ENCODE measurements at places on chromosomes 2 and 18.

- no peak for DNase-seq
Measured at GRCh38 chr2:84776011-84776410, 104.9 kb downstream of the TRABD2A start.

- no peak for DNase-seq
Measured at GRCh38 chr2:28997237-28997846, 16.2 kb downstream of the TOGARAM2 start.

DNA sequence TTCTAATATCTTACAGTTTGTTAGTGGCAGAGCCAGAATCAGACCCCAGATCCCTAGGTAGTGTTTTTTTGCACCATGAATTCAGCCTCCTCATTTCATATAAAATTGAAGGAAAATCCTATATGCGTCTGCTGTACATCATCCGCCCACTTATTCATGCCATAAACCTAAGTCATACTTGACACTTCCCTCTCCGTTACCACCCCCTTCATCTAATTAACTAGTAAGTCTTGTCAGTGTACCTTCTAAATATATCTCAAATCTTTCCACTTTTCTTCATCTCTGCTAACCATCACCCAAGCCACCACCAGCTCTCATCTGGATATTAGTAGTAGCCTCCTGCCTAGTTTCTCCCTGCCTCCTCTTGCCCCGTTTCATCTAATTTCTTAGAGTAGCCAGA lies 248.7 kb upstream of the SIX3 start:
- DNase-seq: no peak

GRCh38 chr2:219041252-219041651 lies at the start of gene CFAP65:
Gene CFAP65 (minus strand): TSS chr2:219041516. CDS start chr2:219039048, 2,468 bp downstream.
- DNase-seq: peak; percentile 86

GRCh38 chr18:69528435-69528834 lies 127.7 kb downstream of the DOK6 start:
- DNase-seq: no peak

DNA sequence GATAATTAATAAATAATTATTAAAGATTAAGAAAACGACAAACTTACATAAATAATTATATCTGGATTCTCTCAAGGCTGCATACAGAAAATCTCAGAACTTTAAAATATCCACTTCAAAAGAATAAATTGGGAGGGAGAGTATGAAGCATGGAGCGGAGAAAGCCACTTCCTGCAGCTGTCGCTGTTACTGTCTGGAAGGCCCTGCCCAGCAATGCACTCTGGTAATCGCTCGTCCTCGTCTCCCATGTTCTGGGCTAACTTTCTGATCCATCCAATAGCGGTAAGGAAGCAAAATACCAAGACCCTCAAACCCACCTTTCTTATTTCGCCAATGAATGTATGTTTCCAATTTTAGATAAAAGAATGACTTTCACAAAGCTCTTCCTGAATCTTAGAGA lies 26.7 kb downstream of the CYRIA start:
- no peak for DNase-seq

- DNase-seq: no peak
Measured at GRCh38 chr18:78713726-78714125, 265.9 kb upstream of the SALL3 start.

GRCh38 chr2:129733041-129733440 lies 246.4 kb upstream of the RAB6C start:
- DNase-seq: no peak

GRCh38 chr2:96526101-96526591 lies 10.4 kb upstream of the ARID5A start:
- DNase-seq: no peak

DNA sequence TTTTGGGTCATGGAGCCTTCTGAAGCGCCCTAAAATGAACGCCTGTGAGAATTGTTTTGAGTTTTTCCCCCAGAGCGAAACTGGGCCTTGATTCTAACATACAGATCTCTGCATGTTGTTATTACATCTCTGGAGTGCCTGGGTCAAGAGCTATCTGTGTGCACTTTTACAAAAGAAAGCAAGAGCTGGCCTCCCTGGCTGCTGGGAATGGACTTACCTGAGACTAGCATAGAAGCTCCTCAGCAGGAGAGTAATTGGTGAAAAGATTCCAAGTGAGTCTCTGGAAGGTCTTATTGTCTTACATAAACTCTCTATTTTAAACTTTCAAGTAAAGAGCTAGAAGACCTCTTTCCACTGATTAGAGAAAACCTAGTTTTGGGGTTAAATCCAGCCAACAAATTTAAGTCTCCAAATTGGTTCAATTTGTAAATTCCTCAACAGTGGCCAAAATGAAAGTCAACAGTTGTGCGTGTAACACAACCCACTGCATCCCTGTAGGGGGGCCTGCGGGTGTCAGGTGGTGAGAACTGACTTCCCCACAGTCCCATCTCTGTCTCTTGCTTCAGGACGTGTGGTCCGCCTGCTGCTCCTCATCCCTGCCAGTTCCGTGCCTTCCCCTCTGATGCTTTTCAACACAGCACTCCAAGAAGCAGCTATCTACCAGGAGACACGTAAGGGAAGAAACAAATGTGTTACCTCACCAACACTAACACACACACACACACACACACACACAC lies 206.1 kb downstream of the SH3BP4 start:
- DNase-seq: peak; percentile 15

DNA sequence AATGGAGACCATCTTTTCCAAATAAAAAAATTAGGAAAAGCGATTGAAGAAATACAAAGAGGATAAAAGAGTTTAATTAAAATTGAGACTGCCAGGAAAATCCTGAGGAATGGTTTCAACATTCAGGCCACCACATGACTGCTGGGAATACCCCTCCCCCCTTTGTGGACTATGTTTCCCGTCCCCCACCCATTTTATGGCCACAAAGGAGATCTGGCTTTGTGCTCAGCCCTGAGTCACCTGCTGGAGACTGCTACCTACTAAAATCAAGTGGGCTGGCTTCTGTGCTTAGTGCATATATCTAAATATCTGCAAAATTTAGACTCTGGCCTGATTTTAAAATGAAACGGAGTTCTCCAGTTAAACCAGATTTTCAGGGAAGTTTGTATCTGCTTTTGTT lies 10.1 kb downstream of the RND3 start:
- no peak for DNase-seq

- no peak for DNase-seq
Measured at GRCh38 chr2:127096280-127096679, 10.7 kb downstream of the BIN1 start.

GRCh38 chr2:38406597-38407110 lies 29.6 kb upstream of the ATL2 start:
- DNase-seq: peak; percentile 35

DNA sequence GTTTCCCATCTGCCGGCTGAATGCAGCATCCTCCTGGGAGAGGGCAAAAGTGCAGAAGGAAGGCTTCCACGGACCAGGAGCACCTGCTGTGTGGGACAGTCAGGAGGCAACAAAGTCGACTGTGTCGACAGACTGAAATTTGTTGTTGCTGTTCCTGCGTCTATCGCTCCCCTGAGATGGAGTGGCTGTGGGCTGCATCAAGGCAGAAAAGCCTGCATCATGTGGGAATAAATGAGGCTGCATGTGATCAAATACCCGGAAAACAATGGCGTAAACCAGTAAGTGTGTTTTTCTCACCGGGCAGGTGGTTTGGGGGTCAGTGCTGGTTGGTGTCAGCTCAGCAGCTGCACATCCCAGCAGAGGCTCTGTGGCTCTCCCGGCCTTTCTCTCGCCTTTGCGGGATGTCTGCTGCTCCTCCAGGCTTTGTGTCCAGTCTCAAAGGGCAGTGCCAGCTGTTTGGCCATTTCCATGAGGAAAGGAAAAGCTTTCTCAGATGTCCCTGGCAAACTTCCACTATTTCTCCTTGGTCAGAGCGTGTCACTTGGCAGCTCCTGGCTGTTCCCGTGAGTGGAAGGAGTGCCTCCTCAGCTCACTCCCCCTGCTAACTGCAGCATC lies 262.4 kb downstream of the NDUFA10 start:
- DNase-seq: no peak

DNA sequence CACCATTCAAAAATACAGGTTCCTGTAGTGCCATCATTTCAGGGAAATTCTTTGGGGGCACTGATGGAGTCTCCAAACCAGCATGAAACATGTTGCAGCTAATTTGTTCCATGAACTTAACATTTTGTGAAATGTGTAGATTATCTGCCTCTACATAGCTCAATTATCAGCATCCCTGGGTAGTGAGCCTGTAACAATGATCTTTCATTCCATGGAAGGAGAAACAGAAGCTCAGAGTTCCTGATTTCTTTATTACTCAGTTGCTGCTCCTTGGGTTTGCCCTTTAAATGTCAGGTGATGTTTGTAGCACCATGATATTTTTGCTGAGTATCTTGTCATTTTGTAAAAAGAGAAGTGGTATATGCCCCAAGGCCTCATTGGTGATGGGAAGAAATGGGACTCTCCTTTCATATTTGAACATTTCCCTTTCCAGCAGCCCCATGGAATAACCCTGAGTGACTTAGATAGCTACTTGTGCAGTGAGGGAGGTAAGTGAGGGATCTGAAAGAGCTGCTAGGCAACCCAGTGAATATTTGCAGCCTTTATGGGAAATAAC lies 146.9 kb downstream of the CERS6 start:
- no peak for DNase-seq

DNA sequence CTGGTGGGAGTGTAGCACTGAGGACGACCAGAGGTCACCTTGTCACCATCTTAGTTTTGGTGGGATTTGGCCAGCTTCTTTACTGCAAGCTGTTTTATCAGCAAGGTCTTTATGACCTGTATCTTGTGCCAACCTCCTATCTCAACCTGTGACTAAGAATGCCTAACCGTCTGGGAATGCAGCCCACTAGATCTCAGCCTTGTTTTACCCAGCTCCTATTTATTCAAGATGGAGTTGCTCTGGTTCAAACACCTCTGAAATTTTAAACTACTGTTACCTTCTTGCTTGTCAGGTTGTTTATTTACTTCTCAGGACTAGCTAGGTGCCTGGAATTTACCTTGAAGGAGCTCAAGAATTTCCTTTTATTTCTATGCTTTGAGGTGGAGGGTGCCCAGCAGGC lies 9.5 kb upstream of the KCNG3 start:
- DNase-seq: peak; percentile 33

DNA sequence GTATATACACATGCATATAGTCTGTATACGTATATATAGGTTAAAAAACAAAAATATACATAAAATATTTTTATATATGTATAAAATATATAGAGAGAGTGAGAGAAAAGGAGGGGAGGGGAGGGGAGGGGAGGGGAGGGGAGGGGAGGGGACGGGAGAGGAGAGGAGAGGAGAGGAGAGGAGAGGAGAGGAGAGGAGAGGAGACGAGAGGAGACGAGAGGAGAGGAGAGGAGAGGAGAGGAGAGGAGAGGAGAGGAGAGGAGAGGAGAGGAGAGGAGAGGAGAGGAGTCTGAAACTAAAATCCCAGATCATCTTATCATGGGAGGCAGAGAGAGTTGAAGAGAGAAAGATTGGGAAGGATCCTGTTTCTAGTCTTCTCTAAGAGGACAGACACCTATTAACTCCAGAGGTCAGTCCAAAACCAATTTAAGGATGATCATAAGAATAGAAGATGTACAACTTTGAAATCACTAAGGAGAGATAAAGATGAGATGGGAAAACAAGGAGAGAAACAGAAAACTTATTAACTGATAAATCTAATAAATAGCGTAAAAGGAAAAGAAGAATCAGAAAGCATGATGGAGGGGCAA lies 195.4 kb downstream of the SRBD1 start:
- no peak for DNase-seq

DNA sequence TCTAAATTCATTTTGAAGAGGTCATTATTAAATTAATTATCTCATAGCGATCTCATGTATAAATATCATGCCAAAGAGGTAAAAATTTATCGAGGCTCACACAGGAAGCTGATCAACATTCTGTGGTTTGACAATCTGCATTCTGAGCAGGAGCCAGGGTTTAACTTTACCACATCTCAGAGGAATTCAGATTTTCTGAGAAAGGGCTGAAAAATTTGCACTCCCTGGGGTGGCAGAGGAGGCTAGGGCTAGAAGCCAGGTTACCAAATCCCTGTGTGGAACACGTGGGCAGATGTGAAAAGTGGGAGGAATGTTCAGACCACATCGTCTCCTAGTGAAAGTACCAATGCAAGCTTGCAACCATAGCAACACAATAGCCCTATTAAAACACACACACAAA lies 63.5 kb upstream of the CTLA4 start:
- DNase-seq: no peak

GRCh38 chr2:62627667-62628066 lies 77.8 kb upstream of the EHBP1 start:
- peak; percentile 50 for DNase-seq

- no peak for DNase-seq
Measured at GRCh38 chr18:73110307-73110706, 242.5 kb upstream of the NETO1 start.

DNA sequence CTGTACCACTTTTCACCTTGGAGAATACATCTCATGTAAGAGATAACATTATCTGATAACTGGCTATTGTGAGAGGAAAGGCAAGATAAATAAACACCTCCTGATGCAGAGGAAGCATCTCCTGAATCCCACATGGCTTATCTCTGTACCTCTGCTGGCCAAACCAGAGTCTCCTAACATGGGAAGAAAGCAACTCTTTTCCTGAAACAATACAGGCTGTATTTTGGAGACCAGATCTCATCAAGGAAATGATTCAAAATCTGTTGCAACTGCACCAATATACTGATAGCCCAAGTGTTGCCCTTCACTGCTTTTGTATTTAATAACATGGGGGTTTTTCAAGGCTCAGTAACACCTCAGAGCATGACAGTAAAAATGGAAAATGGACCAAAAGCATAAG lies 106.9 kb downstream of the MREG start:
- no peak for DNase-seq

- DNase-seq: no peak
Measured at GRCh38 chr2:2232167-2232566, 98.9 kb downstream of the MYT1L start.

DNA sequence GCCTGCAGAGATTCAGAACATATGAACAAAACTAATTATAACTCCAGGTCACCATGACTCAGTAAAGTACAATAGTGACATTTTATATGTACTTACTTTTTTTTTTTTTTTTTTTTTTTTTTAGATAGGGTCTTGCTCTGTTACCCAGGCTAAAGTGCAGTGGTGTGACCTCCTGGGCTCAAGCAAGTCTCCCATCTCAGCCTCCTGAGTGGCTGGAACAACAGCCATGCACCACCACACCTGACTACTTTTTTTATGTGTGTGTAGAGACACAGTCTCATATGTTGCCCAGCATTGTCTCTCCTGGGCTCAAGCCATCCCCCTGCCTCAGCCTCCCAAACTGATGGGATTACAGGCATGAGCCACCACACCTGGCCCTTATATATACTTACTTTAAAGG lies 130.7 kb upstream of the B3GNT2 start:
- DNase-seq: no peak

- DNase-seq: no peak
Measured at GRCh38 chr2:141899740-141900139, 231.1 kb downstream of the LRP1B start.

DNA sequence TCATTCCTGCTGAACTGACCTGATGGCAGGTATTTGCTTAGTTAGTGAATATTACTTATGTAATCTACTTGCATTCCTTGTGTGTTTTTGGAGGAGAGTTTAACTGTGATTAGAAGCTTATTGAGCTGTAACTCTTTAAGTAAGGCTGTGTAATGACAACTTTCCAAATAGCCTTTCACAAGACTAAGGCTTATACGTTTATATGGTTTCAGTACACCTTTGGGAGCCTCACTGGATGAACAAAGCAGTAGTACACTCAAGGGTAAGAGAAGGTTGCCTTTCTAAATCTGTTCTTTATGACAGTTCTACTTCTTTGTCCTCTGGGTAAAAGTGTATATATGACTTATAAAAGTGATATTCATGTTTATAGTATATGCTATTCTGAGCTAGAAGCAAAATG lies 4.3 kb downstream of the ITPRID2 start:
- no peak for DNase-seq

- DNase-seq: no peak
Measured at GRCh38 chr18:7023581-7023980, 94.0 kb downstream of the LAMA1 start.

All from GM23338 (cell line).